ENCODE measurements at places on chromosomes 3 and 15.
A peak's percentile ranks its signal among the peaks of the same experiment; 100 is the strongest.

GRCh38 chr15:36893276-36893675 lies 207.1 kb downstream of the MEIS2 start:
- DNase-seq = no peak

GRCh38 chr3:133890037-133890436 lies 5.6 kb downstream of the RAB6B start:
- DNase-seq = no peak

DNA sequence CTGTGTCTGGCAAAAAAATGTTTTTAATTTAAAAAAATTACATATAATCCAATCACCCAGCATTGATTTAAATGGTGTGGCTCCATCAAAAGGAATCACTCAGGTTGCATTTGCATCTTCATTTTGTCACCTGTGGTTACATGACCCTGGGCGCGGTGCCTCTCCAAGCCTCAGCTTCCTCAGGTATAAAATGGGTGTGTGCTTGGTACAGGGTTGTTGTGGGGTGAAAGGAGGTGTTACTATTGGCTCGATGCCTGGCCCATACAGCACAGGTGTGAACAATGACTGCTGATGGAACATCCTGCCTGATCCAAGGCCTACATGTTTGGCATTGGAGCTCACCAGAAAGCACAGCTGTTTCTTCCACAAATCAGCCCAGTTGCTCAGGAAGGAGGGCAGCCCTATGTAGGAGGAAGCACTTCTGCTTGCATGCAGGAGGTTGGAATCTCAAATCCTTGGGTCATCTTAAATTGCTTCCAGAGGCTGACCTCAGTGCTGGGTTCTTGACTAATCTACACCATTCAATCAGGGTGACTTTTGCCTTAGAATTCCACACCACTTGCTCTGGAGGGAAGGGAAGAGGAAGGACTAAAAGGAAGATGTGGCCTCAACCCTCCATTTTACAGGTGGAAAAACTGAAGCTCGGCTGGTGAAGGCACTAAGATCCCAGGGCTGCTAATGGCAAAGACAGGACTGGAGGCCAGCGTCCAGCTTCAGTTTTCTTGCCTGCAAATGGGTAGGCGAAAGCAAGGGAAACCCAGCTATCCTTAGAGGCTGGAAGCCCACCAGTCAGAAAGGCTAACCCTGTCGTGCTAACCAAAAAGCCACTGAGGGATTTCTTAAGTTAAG lies 31.7 kb downstream of the BHLHE40 start:
- DNase-seq = no peak

GRCh38 chr3:170128977-170129431 lies 52.5 kb downstream of the PHC3 start:
- peak; percentile 52 for DNase-seq

GRCh38 chr15:56295433-56295832 lies 51.8 kb upstream of the RFX7 start:
- DNase-seq = no peak

DNA sequence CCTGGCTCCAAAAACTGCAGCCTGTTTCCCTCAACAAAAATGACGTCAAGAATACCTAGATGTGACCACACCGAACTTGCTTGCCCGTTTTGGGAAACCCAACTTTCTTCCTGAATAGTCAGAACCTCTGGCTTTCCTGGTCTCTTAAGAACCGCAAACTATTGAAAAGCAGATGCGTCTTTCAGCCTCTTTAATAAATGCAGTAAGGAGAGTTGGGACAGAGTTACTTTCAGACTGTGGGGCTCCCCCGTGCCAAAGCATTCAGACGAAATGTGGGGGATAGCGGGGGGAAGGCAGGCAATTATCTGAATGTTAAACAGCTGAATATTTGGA lies 1.2 kb upstream of the PROK2 start:
- no peak for DNase-seq

- DNase-seq = no peak
Observed at GRCh38 chr3:64852738-64853137, 164.9 kb upstream of the ADAMTS9 start.

- DNase-seq = no peak
Observed at GRCh38 chr3:107588217-107588616, 65.5 kb downstream of the BBX start.

GRCh38 chr3:172461530-172462138 lies 13.4 kb upstream of the GHSR start:
- peak; percentile 45 for DNase-seq

GRCh38 chr3:119562307-119562961 lies 3.0 kb upstream of the CD80 start:
- no peak for DNase-seq

DNA sequence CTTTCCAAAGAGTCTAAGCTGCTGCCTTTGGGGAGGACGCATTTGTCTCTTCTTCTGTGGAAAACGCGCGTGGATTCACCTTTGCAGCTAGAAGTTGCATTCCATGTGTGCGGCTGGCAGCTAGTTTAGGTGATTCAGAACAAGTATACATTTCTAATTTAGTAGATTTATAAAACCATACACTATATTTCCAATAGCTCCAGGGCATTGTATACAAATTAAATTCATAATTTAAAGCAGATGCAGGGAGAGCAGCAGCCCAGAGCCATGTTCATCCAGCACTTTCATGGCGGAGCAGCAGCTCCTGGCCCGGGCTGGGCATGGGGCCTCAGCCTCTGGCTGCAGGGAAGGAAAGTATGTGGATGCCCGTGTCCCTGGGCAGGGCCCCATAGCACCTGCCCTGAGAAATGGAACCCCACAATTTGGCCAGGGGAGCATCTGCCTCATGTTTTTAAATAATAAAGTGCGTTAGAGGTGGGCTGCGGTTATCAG lies 42.8 kb upstream of the SEC22A start:
- DNase-seq = no peak

- DNase-seq = no peak
Observed at GRCh38 chr3:14404631-14405359, 2.4 kb downstream of the SLC6A6 start.

DNA sequence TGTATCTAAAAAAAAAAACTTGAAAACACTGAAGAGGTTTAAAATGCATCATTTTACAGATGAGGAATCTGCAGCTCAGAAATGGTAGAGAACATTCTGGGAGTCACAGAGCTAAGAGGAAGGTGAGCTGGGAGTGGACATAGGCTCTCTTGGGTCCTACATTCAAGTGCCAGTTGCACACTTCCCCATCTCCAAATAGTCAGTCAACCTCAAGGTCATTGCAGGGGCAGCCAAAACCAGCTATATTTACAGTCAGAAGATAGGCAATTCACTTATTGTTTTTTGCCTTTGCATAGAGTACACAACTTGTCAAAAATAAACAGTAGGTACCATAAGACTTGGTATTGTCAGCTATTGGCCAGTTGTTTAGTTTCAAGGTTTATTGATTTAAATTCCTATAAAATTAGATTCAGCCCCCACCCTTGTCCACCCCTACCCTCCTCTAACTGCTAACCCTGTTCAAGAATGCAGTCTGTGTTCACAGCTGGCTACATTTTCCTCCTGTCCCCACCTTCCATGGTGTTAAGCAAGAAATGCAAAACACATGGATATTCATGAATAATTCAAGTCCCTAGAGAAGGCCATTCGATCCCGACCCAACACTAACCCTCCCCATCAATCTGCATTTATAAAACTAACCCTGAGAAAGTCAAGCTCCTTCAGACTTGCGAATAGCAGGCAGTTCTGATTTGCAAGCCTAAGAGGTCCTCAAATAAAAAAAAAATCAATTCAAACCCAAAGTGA lies 567.0 kb upstream of the MCTP2 start:
- no peak for DNase-seq

DNA sequence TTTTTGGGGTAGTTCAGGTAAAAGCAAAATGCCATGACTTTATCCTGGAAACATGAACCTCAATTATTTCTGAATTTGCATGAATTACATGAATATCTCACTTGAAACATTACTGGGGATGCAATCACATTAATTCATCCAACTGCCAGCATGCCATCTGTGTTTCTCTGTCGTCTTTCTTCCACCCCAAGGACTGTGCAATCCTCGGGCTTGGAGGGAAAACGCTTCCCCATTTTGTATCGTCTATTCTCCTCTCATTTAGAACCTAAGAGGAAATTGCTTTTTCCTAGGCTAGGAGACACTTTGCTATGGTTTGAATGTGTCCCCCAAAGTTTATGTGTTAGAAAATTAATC lies 109.4 kb downstream of the SQOR start:
- DNase-seq = no peak

- peak; percentile 43 for DNase-seq
Observed at GRCh38 chr3:153162513-153163392, 727 bp downstream of the RAP2B start.

DNA sequence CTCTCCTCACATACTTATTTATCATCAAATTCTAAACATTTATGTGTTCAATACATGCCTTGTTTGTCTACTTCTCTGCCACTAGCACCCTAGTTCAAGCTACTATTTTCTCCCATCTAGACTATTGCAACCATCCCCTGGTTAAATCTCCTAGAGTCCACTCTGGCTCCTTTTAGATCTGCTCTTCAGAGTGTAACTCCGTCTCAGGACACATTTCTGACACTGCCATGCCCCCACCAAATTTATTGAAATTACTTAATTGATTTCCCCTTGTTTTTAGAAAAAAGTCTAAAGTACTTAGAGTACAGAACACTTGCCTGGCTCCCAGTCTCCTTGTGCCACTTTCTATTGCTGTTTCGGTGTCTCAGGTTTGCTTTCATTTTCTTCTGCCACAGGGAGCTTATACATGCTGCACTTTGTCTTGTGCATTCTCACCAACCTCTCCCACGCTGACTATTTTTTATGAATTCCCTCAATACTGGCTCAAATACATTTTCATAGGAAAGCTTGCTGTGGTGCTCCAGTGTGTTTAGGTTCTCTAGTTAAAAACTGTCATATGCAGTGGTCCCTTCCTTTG lies 792.3 kb downstream of the DIPK2A start:
- DNase-seq = no peak

GRCh38 chr3:38960953-38961622 lies 90.7 kb downstream of the SCN11A start:
- peak; percentile 56 for DNase-seq
